ENCODE measurements at places on chromosomes 16 and 17.
A peak's percentile ranks its signal among the peaks of the same experiment; 100 is the strongest.

GRCh38 chr17:46876353-46876887, 25.0 kb downstream of the WNT9B start:
- no peak for DNase-seq

DNA sequence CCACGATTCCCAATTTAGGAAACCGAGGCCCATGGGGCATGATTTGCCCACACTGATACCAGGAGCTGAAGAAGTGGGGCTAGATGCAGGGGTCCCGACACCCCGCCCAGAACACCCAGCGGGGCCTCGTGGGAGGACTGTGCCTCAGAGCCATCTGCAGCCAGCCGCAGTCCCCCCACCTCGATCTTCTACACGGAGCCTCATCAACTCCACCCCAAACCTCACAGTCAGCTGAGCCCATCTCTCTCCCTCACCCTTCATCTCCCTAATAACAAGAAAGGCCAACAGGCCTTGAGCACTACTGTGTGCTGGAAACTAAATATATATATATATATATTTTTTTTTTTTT, 4.2 kb downstream of the ITGAE start:
- DNase-seq, result no peak

GRCh38 chr16:84486551-84487235, 17.8 kb downstream of the MEAK7 start:
- no peak for DNase-seq

DNA sequence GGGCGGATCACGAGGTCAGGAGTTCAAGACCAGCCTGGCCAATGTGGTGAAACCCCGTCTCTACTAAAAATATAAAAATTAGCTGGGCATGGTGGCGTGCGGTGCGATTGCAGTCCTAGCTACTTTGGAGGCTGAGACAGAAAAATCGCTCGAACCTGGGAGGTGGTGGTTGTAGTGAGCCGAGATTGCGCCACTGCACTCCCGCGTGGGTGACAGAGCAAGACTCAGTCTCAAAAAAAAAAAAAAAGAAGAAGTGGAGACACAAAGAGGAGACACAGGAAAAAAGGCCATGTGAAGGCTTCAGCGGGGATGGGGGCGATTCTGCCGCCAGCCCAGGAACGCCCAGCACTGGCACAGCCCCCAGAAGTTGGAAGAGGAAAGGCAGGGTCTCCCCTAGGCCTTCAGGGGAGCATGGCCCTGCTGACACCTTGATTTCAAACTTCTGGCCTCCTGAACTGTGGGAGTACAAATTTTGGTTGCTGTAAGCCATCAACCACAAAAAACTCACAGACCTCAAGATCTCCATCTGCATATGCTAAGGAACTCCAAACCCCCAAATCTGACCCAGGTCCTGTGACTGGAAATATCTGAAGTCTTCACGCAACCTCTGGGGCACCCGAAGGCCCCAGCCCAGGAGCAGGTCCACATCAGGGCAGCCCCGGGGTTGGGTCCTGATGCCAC, 7.0 kb downstream of the SGSH start:
- DNase-seq, result no peak

DNA sequence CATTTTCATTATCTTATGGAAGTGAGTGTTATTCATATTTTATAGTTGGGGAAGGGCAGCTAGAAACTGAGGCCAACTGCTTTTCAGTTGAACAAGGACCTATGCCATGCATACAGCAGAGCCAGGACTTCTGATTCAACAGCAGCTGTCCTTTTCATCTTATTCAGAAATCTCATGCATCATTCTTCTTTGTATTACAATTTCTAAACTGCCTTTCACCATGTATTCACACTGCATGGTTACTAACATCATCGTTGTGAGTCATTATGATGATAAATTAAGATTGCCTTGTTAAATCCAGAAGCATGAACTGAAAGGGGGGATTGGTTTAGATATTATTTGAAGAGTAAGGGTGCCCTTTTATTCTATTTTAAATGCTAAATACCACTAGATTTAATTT, 1470.1 kb upstream of the GOT2 start:
- DNase-seq, result no peak

- no peak for DNase-seq
Observed at GRCh38 chr16:1089822-1090619, 6.0 kb downstream of the C1QTNF8 start.

GRCh38 chr17:78075545-78075944, 53.0 kb downstream of the TMC6 start:
- DNase-seq, result no peak

- DNase-seq, result peak; percentile 48
Observed at GRCh38 chr17:17781591-17782496, 54.9 kb downstream of the SREBF1 start.

- no peak for DNase-seq
Observed at GRCh38 chr17:3723188-3723555, 531 bp upstream of the HASPIN start.

- no peak for DNase-seq
Observed at GRCh38 chr17:2684549-2684948, 27.0 kb downstream of the CLUH start.

- no peak for DNase-seq
Observed at GRCh38 chr16:65024767-65025178, 97.1 kb downstream of the CDH11 start.

DNA sequence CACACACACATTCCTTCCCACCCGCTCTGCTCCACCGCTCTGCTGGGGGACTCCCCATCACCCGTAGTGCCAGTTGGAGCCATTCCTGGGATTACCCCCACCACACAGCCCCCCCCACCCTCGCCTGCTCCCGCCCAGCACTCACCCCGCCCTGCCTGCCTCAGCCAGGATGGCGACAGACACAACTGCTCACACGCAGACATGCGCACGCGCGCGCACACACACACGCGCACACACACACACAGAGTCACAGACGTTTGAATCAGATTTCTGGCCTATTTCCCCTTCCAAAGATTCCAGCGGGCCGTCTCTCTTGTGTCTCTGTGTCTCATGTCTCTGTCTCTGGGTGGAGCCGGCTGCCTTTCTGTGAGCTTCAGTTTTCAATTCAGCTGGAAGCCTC, 4.4 kb downstream of the CACNA1G start:
- DNase-seq, result peak; percentile 15

- peak; percentile 75 for DNase-seq
Observed at GRCh38 chr17:78128551-78129350, at the start of gene TMC6. TMC6 (minus strand) TSS chr17:78128755; CDS start chr17:78126832, 1,923 bp downstream.

DNA sequence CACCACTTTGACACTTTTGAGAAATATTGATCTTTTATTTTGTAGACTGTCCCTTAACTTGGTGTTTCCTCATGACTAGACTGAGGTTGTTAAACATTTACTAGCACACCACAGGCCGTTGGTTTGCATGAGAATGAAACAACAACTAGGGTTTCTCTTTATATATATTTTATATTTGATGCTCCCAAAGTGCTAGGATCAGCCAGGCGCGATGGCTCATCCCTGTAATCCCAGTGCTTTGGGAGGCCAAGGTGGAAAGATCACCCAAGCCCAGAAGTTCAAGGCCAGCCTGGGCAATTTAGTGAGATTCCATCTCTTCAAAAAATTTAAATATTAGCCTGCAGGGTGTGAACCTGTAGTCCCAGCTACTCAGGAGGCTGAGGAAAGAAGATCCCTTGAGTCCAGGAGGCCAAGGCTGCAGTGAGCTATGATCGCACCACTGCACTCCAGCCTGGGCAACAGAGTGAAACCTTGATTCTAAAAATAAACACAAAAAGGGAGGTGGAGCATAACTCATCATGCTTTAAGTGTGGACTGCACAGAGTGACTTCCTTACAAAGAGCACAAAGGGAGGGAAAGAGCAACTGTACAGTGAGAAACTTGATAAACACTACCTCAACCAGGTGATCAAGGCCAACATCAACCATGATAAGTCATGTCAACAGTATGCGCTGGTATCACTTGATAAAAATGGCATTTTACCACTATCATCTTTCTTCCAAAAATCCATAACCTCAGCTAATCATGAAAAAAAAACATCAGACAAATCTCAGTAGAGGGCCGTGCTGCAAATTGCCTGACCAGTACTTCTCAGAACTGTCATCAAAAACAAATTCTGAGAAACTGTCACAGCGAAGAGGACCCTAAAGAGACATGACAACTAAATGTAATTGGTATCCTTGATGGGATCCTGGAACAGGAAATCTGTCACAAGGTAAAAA, 72.8 kb upstream of the ATF7IP2 start:
- no peak for DNase-seq

DNA sequence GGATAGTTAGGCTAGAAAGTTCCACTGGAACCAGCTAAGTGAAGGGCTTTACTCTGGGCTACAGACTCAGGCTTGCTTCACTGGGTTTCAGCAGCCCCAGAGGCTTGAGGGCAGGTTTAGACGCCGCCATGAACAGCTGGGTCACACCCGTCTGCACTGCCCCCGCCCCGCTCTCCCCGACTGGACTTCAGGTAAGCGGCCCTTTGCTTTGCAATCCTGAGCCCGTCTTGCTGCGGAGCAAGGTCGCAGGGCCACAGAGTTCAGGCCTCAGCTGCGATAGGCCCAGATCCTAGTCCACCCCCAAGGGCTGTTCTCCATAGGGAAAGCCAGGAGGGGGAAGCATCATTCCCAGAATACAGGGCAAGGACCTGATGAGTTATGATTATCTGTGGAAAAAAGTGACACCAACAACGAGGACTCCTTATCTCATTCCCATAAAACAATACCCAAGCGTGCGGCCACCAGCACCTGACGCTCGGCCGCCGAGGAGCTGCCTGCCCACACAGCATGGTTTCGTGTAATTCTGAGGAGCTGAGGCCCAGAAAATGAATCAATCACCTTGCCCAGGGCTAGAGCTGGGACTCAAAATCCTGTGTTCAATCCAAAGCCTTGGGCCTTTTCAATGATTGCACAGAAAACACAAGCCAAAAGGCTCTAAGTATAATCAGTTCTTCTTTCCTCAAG, 20.4 kb downstream of the MEAK7 start:
- DNase-seq, result no peak

GRCh38 chr16:85104821-85105391, 7.4 kb downstream of the CIBAR2 start:
- no peak for DNase-seq

DNA sequence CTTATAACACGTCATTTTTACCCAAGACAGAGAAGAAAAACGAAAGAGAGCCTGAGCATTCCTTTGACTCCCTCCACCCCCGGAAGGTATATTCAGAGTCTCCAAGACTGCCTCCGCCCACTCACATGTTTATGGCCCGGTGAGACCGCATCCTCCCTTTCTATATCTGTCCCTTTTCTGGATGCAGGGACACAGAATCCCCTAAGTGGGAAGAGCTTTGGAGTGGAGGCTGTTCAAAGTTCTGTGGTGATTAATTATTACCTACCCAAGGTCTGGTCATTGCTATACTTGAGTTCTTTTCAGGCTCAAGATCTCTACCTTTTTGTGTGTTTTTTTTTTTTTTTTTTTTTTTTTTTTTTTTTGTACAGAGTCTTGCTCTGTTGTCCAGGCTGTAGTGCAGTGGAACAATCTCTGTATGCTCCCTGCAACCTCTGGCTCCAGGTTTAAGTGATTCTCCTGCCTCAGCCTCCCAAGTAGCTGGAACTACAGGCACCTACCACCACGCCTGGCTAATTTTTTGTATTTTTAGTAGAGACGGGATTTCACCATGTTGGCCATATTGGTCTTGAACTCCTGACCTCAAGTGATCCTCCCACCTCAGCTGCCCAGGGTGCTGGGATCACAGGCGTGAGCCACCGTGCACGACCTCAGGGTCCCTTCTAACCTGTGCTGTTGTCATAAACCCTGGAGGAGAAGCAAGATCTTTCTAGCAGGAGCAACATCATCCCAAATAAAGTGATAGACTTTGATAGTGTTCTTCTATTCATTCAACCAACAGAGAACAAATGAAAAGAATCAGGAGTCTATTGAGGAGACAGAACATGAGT, 407.1 kb downstream of the WWOX start:
- DNase-seq, result no peak

DNA sequence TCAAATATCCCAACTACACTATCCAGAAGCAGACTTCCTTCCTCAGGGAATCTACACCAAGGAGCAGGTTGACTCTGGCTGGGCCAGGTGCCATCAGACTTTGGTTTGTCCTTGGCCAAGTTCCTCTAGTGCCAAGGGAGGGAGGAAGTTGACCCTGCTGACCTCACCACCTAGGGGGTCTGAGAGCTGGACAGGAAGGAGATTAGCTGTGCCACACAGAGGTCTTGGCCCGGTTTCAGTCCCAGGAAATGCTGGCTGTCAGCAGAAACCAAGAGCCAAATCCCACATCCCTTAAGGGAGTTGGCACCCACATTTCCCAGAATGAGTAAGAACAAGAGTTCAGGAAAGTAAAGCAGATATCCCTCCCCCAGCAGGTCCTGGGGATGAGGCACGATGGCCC, 178.2 kb downstream of the SALL1 start:
- no peak for DNase-seq

DNA sequence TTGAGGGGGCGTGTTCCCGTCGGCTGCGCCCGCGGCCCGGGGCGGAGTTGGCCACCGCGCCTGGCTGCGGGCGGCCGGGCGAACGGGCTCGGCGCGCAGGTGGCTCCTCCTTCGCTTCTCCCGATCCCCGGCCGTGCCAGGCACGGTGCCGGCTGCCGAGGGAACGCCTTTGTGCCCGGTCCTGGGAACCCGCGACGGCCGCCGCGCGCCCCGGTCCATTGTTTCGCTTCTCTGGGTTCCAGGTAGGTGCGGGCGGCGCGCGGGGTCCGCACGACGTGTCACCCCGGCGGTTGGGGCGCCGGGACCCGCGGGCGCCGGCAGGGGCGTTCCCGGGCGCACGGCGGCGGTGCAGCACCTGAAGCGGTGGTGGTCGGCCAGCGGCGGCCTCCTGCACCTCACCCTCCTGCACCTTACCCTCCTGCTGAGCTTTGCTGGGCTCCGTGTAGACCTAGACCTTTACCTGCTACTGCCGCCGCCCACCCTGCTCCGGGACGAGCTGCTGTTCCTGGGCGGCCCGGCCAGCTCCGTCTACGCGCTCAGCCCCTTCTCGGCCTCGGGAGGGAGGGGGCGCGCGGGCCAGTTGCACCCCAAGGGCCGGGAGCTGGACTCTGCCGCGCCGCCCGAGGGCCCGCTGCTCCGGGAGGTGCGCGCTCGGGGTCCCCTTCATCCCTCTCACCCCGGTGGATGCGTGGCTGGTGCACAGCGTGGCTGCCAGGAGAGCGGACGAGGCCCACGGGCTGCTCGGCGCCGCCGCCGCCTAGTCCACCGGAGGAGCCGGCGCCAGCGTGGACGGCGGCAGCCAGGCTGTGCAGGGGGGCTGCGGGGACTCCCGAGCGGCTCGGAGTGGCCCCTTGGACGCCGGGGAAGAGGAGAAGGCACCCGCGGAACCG, 99.9 kb downstream of the EFCAB13 start:
- peak; percentile 25 for DNase-seq

DNA sequence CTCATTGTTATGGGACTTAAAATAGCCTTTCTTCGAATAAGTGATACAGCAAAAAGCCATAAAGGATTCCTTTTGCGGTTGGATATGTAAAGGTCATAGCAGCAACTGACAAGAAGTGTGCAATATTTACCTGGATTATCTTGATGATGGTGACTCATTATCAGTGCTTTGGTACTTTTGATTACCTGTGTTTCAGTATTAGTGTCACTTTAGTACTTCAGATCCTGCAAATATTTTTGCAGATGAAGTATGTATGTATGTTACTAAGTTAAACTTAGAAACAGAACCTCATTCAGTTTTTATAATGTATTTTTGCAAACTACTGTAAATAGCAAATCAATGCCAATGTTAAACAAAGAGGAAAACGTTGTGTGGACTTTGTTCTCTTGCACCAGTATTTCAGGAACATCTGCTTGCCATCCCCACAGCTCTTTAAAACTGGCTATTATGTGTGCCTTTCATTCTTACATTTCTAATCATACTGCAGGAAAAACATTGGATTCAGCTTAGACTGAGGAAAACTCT, 10.5 kb downstream of the CNEP1R1 start:
- no peak for DNase-seq

Measured in stimulated activated naive CD8-positive, alpha-beta T cell treated with anti-CD3 and anti-CD28 coated beads, Interleukin-15, Interleukin-2, amounts not matched to agents 100 U/mL and 50 U/mL, for 24 hours (primary cell).